ENCODE measurements at places on chromosomes 7 and 10.
A peak's percentile ranks its signal among the peaks of the same experiment; 100 is the strongest.

GRCh38 chr7:33728873-33729551 lies 176.3 kb upstream of the BMPER start:
- DNase-seq: no peak

- DNase-seq: no peak
These were observed 6.6 kb downstream of the LRRC18 start for GRCh38 chr10:48932831-48933664.

DNA sequence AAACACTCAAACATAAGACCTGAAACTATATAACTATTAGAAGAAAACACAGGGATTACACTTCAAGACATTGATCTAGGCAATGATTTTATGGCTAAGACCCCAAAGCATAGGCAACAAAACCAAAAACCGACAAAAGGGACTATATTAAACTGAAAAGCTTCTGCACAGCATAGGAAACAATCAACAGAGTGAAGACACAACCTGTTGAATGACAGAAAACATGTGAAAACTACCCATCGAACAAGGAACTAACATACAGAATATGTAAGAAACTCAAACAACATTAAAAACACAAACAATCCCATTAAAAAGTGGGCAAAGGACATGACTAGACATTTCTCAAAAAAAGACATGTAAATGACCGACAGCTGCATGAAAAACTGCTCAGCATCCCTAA lies 109.0 kb downstream of the ALOX5 start:
- no peak for DNase-seq

DNA sequence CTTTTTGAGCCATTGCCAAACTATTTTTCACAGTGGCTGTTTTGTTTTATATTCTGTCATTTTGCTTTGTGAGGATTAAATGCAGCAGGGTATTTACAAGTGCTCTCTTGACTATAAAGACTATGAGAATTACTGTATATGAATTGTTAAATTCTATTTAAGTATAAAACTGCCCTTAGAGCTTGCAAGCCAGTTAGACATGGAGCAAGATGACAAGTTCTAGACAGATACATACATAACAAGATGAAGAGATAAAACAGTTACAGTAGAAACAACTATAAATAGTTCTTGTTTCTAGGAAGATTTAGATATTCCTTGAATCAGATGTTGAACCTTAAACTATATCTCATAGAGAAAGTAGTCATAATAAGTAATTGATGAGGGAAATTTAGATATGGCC lies 60.6 kb downstream of the DNAH11 start:
- no peak for DNase-seq

- DNase-seq: no peak
These were observed 7.7 kb upstream of the TMEM26 start for GRCh38 chr10:61460835-61461234.

DNA sequence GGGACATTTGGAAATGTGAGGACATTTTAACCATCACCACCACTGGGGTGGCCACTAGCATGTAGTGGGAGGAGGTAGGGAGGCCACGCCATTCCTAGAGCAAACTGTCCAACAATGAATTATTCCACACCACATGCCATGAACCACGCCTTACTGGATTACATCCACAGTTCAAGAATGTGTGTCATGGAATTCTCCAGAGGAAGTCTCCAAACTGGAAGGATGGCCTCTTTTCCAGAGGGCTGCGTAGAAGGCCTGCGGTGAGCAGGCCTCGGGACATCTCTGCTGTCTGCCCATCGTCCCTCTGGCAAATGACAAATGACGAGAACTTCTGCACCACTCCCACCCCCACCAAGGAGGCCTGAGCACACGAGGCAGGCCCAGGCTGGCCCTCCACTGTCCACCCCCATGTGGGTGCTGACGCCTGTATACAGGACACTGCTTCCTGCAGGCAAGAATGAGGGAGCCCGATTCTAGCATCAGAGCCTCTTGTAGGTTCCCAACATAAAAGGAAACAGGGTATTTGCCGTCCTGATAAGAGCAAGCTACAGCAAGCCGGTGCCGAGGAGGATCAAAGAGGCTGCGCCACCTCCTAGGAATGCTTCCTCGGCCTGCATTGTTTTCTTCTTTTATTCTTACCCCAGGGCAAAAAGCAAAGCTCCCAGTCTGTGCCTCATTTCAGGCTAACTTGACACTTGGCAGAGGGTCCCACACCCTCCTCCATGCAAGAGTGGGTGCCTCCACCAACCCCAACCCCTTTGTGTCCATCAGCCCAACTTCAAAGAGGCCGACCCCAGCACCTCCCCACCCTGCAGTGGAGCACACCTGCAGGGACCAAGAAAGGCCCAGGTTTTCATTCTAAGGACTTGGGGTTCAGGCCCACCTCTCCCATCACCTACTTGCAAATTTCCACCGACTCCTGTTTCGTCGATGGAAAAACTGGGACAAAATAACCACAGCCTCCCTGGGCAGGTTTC lies 23.9 kb downstream of the TNS3 start:
- no peak for DNase-seq

GRCh38 chr7:46448478-46448877 lies 527.4 kb upstream of the IGFBP3 start:
- DNase-seq: no peak

DNA sequence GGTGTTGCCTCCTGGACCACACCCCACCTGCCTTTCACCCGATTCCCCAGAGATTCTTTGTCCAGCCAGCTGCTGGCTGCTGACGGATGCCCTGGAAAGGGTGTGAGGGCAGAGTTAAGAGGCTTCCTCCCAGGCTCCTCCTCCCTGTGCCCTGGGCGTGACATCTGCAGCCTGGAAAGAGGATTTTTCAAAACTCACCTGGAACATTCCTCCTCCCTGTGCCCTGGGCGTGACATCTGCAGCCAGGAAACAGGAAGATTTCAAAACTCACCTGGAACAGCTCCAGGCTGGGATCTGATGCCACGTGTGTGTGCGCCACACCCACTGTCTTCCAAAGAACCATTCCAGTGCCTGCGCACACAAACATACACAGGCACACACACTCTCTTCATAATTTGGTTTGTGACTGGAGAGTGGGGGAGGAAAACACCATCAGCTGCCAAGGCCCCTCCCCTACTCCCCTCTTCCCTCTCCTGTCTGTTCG lies 5.2 kb downstream of the MARVELD1 start:
- no peak for DNase-seq

DNA sequence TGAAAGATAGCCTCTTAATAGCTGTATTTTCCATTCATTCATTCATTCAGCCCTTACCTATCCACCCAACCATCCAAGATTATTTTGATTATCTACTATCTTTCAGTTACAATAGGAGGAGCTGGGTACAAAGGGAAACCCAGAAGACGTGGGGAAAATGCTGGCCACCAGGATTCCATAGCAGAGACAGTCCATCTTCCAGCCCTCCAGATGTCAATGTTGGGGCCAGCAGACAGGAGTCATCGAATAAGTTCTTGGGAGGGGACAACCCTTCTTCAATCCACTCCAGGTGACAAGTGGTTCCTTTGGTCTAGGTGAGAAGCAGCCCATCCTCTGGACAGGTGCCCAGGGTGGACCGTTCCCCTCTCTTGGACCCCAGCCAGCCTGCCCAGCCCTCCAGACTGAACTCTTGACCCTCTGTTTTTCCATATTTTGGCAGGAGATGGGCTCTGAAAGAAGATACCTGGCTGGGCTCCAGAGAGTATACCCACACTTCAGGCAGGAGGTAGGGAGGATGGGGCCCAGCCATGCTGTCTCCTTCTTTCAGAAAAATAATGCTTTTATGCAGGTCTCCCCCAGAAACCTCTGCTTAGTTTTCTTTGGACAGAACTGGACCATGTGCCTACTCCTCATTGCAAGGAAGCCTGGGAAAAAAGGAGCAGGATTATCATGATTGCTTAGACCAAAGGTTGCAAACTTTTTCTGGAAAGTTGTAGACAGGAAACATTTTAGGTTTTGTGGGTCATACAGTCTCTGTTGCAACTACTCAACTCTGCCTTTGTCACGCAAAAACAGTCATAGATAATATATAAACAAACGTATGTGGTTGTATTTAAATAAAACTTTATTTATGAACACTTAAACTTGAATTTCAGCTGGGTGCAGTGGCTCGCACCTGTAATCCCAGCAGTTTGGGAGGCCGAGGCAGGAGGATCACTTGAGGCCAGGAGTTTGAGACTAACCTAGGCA lies 95.5 kb upstream of the SMNDC1 start:
- no peak for DNase-seq

DNA sequence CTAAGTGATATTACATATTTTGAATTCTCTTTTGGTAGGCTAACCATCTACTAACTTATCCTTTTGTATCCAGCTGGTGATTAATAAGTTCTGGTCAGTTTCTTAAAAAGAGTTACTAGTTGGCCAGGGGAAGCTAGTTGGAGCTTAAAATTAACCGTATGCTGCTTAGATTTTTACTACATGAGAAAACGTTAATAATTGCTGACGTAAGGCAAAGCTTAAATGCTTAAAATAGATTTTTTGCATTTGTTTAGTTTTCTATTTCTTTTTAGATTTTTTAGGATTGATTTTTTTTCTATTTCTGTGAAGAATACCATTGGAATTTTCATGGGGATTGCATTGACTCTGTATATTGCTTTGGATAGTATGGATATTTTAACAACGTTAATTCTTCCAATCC lies 32.6 kb downstream of the CCDC172 start:
- DNase-seq: no peak

GRCh38 chr7:102085218-102085772 lies 201.4 kb upstream of the SH2B2 start:
- DNase-seq: no peak

GRCh38 chr10:29957907-29958331 lies 101.5 kb downstream of the JCAD start:
- DNase-seq: no peak

DNA sequence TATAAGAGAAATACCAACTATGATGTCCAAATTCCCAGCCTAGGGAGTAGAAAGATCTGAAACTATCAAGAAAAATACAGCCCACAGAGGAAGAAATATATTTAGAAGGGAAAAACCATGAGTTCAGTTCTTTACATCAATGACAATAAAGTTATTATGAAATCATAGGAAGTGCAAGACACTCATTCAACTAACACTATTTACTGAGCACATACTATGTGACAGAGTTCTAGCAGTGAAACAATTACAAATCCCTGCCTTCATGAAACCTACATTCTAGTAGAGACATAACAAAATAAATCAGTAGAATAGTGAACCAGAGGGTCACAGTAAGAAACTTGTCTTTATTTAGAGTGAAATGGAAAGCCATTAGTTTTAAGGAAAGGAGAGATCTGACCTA lies 2.1 kb downstream of the NDUFA5 start:
- DNase-seq: no peak

DNA sequence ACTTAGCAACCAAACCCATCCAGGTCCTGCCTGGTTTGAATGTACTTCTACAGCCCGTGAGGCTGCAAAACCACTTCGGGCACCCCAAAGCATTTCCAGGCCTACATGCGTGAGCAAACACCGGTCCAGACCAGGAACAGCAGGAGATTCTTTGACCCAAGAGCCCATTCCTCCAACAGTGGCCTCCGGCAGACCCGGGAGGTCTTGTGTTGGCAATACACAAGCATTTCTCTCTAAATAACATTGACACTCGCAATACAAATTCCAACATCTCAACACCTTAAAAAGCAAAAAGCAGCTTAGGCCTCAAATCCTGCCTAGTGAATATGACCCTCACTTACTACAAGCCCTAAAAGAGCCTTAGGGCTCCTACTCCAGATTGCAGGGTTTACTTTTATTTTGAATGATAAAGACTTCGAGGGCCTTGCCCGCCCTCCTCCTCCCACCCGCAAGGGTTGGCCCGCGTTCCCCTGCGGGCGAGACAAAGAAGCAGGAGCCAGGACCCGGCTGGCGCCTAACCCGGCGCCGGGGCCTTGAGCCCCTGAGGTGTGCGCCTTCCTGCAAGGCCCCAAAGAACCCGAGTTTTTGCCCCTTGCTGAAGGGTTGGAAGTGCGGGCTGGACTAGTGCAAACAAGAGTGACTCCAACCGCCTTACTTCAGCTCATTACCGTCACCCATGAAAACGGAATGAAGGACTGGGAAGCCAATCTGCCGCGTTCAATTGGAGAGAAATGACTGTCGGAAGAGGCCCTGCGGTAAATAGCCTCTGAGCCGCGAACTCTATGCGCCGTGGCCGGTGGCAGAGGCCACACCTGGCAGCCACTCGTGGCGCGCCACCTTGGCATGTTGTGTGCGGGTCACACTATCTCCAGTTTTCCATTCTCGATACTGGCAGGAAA lies 3.4 kb upstream of the DLX6 start:
- no peak for DNase-seq

DNA sequence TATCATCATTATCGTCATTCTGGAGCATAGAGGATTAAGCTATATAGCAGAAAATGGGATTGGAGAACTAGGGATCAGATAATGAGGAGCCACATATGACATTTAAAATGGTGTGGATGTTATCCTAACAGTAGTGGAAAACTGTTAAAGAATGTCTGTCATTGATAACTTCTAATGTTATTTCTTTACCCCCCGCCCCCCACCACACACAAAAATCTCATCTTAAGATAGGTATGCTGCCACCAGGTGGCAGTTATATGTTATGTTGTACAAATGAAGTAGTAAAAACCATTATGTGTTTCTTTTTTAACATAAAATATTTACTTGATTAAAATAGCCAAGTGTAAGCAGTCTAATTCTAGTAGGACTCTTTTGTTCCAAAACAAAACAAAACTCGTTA lies 13.0 kb downstream of the AKAP9 start:
- DNase-seq: peak; percentile 17

DNA sequence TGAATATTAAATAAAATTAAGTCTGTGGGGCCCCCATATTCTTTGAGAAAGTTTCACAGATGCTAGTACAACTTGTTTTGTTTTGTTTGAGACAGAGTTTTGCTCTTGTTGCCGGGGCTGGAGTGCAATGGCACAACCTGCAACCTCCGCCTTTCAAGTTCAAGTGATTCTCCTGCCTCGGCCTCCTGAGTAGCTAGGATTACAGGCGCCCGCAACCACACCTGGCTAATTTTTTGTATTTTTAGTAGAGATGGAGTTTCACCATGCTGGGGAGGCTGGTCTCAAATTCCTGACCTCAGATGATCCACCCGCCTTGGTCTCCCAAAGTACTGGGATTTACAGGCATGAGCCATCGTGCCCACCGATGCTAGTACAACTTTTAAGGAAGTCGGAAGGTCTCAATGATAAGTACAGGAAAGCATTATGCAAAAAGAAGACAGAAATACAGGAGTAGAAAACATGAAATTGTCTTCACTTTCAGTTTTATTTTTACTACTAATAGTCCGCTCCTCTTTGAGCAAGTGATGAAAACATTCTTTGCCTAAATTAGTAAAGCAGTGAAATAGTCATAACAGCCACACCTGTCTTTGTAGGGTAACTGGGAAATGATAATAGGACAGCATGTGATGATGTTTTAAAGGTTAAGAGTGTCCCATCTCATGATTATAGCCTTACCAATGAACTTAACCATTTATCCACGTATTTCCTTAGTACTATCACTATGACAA lies 147.5 kb downstream of the SEMA3D start:
- no peak for DNase-seq

GRCh38 chr7:64101943-64102655 lies 56.9 kb downstream of the ZNF727 start:
- DNase-seq: no peak

- no peak for DNase-seq
These were observed 131.4 kb downstream of the BAMBI start for GRCh38 chr10:28808693-28809092.

Measured in CD4-positive, alpha-beta T cell treated with Interleukin-12 subunit alpha and Interleukin-12 subunit beta, for 1 hour (primary cell).